ENCODE measurements at places on chromosomes 16 and 17.

GRCh38 chr17:12545877-12546513 is 119.7 kb upstream of the MYOCD start:
- no peak for DNase-seq

DNA sequence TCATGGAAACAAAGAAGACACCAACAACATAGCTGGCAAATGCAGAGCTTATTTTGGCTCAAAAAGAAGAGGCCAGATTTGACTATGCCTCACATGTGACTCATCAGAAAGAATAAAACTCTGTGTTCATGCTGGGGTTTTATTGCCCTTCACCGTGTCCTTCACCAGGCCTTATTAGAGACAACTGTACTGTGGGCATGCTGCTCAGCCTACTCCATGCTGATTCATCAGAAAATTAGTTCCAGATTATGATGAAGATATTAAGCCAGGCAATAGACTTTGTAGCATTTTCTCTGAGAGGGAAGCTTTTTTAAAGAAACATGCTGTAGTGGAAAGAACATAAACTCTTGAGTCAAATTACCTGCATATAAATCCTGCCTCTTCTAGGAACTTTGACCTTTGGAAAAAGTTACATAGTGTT is 89.8 kb downstream of the CYB561 start:
- DNase-seq = no peak

DNA sequence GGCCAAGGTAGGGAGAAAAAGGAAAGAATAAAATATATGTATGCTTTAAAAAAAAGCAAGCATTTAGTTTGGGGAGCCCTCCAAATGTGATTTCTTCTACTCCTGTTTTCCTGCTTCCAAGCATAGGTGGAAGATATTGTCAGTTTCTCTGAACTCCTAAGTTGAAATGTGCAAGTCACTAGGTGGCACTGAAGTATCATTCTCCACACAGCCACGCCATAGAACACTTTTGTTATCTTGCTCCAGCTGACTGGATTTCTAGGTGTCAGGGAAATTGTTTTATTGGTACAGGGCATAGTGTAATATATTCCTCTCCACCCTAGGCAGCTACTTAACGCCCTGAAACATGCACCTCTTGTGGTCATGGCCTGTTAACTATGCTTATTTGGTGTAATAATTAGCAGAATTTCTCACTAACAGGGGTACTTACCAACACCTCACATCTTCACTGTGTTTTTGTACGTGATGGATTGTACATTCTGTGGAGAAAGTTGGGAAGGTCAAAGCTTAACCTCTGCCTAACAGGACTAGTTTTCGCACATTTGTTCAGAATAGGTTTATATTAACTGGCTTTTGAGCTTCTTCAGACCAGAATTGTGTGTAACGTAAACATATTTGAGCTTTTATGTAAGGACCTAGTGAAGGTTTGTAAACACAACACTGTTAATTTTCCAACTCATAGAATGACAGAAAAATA is 69.3 kb downstream of the FTO start:
- DNase-seq = no peak

DNA sequence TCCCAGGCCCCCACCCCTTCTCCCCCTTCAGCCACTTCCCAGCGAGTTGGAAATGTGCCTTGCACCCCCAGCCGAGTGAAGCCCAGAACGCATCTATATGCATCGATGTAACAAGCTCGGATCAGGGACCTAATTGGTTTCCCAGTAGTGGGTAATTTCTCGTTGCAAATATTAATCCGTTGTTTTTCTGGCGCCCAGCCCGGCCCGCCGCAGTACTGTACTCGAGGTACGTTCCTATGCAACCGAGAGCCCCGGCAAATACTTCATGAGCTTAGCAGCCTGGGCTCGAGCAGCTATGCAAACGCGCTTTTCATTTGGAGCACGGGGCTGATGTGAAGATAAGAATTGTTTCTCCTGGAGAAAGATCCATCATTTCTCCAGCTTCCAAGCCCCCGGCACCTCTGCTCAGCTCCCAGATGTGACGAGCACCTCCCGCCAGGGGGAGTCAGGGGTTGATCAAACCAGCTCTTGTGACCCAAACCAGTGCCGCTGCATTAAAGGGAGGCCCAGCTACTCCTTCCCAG is 229.8 kb downstream of the KATNIP start:
- DNase-seq = no peak

DNA sequence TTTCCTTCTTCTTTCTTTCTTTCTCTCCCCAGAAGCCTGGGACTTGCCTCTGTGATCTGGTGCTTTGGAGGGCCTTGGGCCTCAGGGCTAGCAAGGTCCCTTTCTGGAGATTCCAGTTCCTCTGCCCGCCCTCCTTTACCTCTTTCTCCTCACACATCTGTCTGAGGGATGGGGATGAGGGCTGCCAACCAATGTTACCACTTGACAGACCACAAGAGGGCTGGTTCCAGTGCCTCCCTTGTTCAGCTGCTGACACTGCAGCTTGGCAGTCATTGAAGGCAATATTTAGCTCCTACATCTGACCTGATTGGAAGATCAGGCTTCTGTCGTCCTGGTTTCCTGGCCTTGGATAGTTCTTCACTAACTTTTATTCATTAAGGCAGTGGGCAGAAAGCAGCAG is 3.6 kb upstream of the ZNF652 start:
- DNase-seq = no peak

DNA sequence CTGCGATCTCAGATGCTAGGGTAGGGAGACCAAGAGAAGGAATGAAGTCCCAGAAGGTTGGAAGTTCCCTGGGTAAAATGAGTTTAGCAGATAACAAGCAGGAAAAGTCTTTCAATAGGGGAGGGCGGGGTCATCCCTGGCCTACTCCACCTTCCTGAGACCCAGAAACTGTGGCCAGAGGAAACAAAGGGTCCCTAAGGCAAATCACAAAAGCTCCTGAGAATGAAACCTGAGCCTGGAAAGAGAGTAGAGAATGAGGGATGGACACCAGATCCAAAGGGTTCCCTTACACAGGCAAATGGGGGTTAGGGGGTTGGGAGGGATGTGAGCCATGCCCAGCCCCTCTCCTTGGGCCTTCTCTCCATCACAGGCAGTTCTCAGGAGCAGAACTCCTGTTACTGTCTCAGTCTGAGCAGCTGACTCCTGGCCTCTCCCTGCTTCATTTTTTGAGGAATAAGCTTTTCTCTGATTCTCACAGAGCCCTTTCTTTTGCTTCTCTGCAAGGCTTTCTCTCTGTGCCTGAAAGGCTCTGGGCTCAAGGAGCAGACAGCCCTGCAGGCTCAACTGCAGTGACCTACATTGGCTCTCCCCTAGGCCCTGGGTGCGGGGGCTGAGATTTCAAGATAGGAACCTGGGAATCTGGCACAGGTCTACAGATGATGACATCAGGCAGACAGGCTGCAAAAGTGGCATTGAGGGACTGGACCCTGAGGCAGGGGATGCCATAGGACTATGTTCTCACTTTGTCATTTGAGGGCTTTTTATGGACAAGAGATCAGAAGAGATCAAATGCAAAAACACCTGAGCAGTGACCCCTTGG is 9.8 kb upstream of the NR1D1 start:
- no peak for DNase-seq

DNA sequence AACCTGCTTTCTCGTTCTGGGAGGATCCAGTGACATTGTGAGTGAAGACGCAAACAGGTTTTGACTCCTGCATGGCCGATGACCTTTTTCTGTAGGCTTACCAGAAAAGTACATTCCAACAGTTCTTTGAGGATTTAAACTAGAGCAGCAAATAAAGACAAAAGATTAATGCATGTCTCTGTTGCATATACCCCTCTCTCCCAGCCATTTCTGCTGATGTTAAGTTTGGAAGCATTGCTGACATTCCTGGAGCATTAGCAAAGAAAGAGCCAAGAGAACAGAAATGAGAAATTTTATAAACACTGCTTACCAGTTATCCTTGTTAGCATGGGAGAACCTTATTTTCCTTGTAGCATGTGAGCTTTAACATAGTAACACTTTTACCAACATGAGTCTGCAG is 49.3 kb downstream of the SIAH1 start:
- no peak for DNase-seq

- DNase-seq = no peak
Observed at GRCh38 chr16:27228621-27229501, 25.5 kb downstream of the KDM8 start.

GRCh38 chr17:56570199-56570598 is 23.3 kb upstream of the NOG start:
- DNase-seq = no peak

DNA sequence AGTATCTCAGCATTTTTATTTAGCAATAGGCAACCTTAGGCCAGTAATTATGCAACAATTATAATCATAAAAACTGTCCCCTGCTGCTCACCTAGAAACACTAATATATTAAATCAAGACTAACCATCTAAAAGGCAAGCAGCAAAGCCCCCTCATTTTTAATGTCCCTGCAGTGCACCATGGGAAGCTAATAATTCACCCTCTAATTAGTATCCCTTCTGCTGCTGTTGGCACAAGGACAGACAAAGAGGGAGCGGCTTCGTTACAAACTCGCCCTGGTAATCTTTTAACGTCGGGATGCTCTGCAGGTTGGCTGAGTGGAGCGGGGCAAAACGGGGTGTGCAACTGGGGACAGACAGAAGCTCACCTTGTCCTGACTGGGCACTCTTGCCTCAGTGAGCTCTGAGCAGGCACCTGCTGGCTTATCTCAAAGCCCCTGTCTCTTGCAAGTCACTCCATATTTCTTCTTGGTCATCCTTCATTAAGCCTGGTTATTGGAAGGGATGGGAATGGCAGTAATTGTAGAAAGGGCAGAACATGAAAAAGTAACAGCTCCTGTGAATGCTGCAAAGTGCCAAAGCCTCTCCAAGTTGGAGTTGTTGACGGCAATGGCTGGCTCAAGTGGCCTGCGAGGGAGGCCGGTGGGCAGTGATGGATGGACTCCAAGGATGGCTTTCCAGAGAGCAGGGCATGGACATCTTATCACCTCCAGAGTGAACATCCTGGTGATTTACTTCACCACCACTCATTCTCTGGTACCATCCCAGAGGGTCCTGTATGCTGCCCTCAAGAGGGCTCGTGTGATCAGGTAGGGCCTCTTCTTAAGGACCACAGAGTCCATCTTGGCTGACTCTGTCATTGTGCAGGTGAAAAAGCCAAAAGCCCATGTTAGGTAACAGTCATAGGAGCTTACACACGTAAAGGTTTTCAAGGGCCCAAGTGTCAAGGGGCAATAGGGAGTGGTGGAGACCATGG is 219.6 kb upstream of the N4BP1 start:
- DNase-seq = no peak

GRCh38 chr17:18129041-18129502 is 20.5 kb downstream of the MYO15A start:
- no peak for DNase-seq

DNA sequence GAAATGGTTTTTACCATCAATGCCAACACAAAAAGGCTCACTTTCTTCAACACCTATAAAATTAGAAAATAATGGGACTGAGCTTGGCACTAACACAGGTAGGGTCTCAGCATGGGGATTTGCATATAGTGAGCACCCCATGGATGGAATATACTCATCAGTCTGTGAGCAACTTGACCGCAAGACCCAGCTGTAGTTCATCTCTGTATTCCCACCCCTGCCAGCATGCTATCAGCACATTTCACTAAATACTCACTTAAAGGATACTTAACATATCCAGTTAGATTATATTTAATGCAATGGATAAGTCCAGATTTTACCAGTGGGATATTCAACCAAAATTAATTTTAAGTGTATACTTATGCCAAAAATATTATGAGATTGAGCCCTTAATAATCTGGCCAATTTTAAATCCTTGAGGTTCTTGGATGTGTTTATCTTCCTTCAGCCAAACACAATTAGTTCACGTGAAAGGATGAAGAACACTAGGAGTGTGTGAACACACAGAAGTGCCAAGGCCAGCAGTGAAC is 66.7 kb downstream of the C16orf95 start:
- DNase-seq = no peak

- DNase-seq = no peak
Observed at GRCh38 chr17:65047941-65048340, 8.6 kb downstream of the GNA13 start.

DNA sequence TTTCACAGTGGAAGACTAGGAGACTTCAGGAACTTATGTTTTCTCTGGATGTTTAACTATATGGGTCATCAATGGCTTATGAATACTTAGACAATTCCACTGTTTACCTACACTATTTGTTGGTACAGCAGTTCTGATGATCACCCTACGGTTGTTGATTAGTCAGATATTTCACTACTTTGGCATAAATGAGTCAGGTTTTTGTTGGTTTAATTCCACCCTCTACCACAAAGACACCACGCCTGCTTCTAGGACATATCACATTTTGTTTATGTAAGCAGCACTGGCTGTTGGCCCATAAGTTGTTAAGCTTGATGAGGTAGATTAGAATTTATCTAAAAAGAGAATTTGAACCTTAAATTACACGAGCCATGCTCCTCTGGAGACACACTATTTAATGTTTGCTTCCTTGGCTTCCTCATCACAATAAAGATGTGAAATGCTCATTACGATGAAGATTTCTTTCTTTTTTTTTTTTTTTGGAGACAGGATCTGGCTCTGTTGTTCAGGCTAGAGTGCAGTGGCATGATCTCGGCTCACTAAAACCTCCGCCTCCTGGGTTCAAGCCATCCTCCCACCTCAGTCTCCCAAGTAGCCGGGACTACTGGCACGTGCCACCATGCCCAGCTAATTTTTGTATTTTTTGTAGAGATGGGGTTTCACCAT is 4.3 kb downstream of the GDE1 start:
- DNase-seq = no peak

GRCh38 chr17:59634632-59635541 is 15.2 kb downstream of the CLTC start:
- no peak for DNase-seq

- no peak for DNase-seq
Observed at GRCh38 chr17:43094129-43094835, 30.9 kb downstream of the BRCA1 start.

GRCh38 chr16:6206080-6206479 is 1108.5 kb upstream of the EEF2KMT start:
- DNase-seq = no peak

- no peak for DNase-seq
Observed at GRCh38 chr17:44253006-44253405, 14.9 kb downstream of the SLC4A1 start.

DNA sequence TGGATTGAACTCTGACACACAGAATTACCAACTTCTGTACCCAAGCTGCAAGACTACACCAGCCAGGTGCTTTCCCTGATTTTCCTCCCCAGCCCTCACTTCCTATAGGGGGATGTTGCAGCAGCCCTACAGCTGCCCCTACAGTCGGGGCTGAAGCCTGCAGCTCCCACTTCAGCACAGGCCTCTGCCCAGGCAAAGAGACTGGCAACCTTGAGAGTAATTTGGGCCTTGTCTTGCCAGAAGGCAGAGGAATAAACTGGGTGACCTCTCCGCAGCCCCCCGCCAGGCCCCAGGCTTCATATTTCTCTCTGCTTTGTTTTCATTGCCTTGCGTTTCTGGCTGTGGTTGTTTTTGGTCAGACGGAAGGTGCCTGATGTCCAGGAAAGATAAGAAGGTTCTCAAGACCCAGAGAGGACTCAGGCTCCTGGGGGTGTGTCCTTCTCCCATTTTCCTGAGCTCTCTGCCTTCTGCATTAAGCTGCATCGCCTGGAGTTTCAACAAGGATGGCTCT is 32.0 kb downstream of the SLC6A4 start:
- no peak for DNase-seq

DNA sequence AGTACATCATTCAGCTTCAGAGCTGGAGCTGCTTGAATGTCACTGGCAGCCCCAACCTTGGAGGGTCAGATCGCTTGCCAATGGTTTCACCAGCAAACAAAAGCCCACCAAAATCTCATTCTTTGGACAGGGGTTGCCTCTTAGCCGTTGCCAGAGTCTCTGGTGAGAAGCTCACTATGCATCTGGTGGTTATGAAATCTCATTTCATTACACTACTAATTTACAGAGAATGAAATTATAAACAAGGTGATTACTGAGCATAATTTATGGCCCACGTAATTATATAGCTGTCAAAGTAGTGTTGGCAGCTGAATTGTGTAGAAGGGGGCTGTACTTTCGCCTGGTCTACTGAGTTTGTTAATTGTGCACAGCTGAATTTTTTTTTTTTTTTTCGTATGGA is 688.9 kb upstream of the KIF2B start:
- no peak for DNase-seq

All from stimulated activated CD4-positive, alpha-beta T cell treated with anti-CD3 and anti-CD28 coated beads, Interleukin-15, amount 100 ng/mL, for 1 hour (primary cell).